ENCODE measurements at places on chromosomes 4 and X.

DNA sequence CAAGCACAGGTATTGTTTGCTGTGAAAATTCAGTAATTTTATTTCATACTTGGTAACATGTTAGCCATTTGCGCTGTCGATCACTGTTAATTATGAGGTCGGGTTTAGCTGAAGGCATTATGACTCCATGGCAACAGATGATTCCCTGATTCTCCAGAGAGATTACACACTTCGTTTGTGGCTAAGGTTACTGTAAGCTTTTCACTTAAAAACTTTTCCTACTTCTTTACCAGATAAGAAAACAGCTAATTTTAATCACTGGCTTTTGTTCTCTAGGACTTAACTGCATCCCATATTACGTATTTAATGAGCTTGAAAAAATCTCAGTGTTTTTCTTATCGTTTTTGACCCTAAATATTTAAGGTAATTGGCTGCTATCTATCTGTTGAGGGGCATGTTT, 2.1 kb downstream of the GSTCD start:
- H3K4me1 ChIP-seq = peaks cover 37% of the 10 kb centered on the region
- H3K27ac ChIP-seq = no peak overlapping the region
- no peaks in the 10 kb centered on the region for H3K27me3 ChIP-seq
- no peak overlapping the region for H3K4me3 ChIP-seq
- no peak for DNase-seq

DNA sequence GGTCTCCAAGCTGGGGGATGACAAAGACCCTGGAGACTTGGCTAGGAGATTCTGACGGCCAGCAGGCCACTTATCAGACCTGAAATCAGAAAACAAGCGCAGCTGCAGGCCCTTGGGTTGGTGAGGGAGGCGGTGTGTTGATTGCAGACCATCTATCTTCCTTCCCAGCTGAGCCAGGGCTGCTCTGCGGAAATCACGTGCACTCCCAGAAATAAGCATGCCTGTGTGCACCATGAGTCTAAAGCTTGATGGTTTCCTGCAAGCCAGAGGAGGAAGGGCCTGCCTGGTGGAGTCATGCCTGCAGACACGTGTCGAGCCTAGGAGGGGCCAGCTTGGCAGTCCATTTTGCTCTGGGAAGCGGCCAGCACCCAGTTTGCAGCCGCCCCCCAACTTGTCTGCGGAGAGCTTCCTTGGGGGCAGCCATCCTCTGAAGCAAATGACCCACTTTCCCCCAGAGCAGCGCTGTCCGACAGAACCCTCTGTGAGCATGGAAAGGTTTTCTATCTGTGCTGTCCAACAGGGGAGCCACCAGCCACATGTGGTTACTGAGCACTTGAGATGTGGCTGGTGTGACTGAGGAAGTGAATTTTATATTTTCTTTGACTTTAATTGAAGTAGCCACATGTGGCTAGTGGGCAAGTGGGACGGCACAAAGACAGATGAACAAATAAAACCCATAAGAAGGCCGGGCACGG, 175.7 kb upstream of the BCOR start:
- H3K4me1 ChIP-seq = peaks cover 3% of the 10 kb centered on the region
- no peaks in the 10 kb centered on the region for H3K27me3 ChIP-seq
- DNase-seq = no peak

DNA sequence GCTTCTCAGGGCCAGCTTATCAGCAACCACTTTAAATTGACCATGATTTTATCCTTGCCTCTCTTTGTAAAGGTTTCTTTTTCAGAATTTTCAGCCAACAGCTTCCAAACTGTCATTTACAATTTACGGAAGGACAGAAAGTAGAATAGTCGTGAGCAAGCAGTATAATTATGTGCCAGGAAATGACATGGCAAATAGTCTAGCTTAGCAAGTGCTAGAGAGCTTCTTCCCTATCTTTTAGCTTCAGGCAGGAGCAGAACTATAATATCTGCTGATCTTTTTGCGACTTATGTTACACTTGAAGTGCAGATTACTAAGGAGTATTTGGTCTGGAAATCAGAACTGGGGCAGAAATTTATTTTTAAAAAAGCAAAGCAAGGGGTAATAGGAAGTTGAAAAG, 123.0 kb upstream of the AP1S2 start:
- no peaks in the 10 kb centered on the region for H3K4me1 ChIP-seq
- no peak overlapping the region for H3K4me3 ChIP-seq
- no peak for DNase-seq
- H3K27ac ChIP-seq = no peak overlapping the region
- no peaks in the 10 kb centered on the region for H3K27me3 ChIP-seq

DNA sequence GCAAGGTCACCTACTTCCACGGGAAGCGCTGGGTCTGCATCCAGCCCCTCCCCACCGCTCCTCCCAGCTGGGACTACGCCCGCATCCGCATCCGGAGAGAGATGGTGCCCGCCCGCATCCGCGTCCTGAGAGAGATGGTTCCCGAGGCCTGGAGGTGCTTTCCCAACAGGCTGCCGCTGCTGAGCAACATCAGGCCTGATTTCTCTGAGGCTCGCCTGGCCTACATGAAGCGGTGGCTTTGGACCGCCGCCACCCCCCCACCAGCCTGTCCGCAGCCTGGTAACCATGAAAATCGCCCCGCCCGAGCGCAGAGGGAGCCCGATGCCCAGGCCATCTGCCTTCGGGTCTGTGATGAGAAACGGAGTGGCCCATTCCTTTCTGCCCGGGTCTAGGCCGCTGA, 18.1 kb downstream of the CLTRN start:
- no peak for DNase-seq
- no peak overlapping the region for H3K27ac ChIP-seq
- no peaks in the 10 kb centered on the region for H3K36me3 ChIP-seq
- peaks cover 7% of the 10 kb centered on the region for H3K27me3 ChIP-seq
- no peaks in the 10 kb centered on the region for H3K4me1 ChIP-seq
- no peak overlapping the region for H3K4me3 ChIP-seq

GRCh38 chr4:1354136-1354982, 7.4 kb downstream of the UVSSA start:
- peaks cover 11% of the 10 kb centered on the region for H3K4me1 ChIP-seq
- no peak for DNase-seq
- no peaks in the 10 kb centered on the region for H3K27me3 ChIP-seq
- peaks cover 8% of the 10 kb centered on the region for H3K36me3 ChIP-seq
- H3K27ac ChIP-seq = no peak overlapping the region

DNA sequence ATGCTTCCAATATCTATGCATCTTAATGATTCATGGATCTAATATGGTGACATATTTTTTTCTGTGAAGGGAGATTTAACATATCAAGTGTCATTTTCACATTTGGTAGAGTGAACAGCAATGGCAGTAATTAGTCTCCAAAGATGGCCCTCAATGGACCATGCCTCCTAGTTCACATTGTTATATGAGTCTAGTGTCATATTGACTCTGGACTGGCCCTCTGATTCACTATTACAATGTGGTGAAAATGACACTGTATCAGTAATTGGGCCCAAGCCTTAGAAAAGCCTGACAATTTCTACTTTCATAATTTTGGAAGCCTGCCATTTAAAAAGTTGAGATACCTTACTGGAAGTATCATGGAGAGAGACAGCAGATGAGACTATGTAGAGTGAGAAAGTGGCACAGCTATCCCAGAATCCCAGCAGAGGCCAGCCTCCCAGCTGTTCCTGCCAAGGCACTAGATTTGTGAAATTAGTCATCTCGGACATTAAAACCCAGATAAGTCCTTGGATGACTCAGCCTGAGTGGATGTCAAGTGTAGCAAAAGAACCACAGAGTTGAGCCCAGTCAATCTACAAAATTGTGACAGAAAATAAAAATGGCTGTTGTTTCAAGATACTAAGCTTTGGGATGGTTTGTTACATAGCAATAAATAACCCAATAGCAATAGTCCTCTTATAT, 68.4 kb downstream of the ARHGEF38 start:
- no peak overlapping the region for H3K27ac ChIP-seq
- no peak overlapping the region for H3K4me3 ChIP-seq
- H3K36me3 ChIP-seq = no peaks in the 10 kb centered on the region

GRCh38 chr4:53376900-53377299, 541 bp upstream of the FIP1L1 start:
- peaks cover 36% of the 10 kb centered on the region for H3K4me1 ChIP-seq
- no peak for DNase-seq
- peak overlapping the region; percentile 96 for H3K27ac ChIP-seq
- no peaks in the 10 kb centered on the region for H3K27me3 ChIP-seq

- no peaks in the 10 kb centered on the region for H3K36me3 ChIP-seq
- no peak overlapping the region for H3K4me3 ChIP-seq
- H3K4me1 ChIP-seq = peaks cover 10% of the 10 kb centered on the region
Measured at GRCh38 chr4:26058537-26058936, 144.5 kb downstream of the SMIM20 start.

- peak overlapping the region; percentile 81 for H3K27ac ChIP-seq
- peaks cover 51% of the 10 kb centered on the region for H3K4me1 ChIP-seq
- H3K36me3 ChIP-seq = no peaks in the 10 kb centered on the region
- no peaks in the 10 kb centered on the region for H3K27me3 ChIP-seq
Measured at GRCh38 chrX:132088864-132089263, 39.0 kb downstream of the FRMD7 start.

GRCh38 chr4:39528061-39528465, 824 bp upstream of the UGDH start:
- no peak for DNase-seq
- H3K27ac ChIP-seq = peak overlapping the region; percentile 95

- H3K27ac ChIP-seq = no peak overlapping the region
- no peaks in the 10 kb centered on the region for H3K36me3 ChIP-seq
- H3K4me1 ChIP-seq = no peaks in the 10 kb centered on the region
- DNase-seq = no peak
Measured at GRCh38 chrX:116009861-116010710, 160.5 kb upstream of the AGTR2 start.

- no peak overlapping the region for H3K4me3 ChIP-seq
- peaks cover 2% of the 10 kb centered on the region for H3K36me3 ChIP-seq
- H3K4me1 ChIP-seq = peaks cover 24% of the 10 kb centered on the region
Measured at GRCh38 chr4:26207631-26208030, 113.2 kb upstream of the RBPJ start.

DNA sequence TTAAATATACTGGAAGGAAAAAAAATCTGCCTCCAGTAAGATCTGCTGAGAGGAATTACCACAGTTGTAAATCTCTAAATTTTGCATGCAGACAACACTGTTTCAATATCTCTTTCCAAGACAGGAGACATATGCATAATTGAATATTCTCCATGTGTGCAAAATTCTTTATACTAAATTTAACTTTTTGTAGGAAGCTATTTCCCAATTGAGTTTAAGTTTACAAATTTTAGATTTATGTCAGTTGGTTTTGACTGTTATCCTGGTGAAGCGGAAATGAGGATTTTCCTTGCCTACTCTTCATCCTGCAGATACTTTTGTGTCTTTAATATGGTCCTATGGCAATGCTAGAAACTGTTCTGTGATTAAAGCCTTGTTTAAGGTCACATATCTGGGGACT, 1352.9 kb downstream of the FSTL5 start:
- no peak overlapping the region for H3K27ac ChIP-seq
- H3K36me3 ChIP-seq = no peaks in the 10 kb centered on the region
- H3K4me3 ChIP-seq = no peak overlapping the region
- no peaks in the 10 kb centered on the region for H3K4me1 ChIP-seq
- no peak for DNase-seq

- no peak for DNase-seq
- H3K27ac ChIP-seq = no peak overlapping the region
- no peak overlapping the region for H3K4me3 ChIP-seq
- H3K36me3 ChIP-seq = peaks cover 3% of the 10 kb centered on the region
- H3K4me1 ChIP-seq = no peaks in the 10 kb centered on the region
- H3K27me3 ChIP-seq = no peaks in the 10 kb centered on the region
Measured at GRCh38 chr4:96342790-96343455, 503.0 kb downstream of the PDHA2 start.

- H3K27ac ChIP-seq = no peak within 1 kb of the TSS
- no peaks in the 10 kb centered on the region for H3K36me3 ChIP-seq
- no peaks in the 10 kb centered on the region for H3K27me3 ChIP-seq
Measured at GRCh38 chr4:100517864-100518341, at the start of gene EMCN. EMCN (minus strand) TSS chr4:100518022; CDS start chr4:100517914, 108 bp downstream.

DNA sequence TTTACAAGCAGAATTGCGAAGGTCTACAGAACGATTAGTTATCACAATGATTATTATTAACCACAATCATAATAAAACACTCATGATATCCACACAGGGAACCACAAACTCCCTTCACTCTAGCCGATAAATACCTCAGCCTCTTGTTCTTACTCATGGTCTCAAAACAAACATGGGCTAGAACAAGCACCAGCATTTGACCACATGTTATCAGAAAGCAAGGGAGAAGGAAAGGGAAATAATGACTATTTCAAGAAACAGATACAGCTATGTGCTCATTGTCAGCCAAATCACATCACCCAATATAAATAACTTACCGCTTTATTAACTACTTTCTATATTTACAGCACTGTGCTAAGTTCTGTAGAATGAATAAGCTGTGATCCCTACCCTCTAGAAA, 663.2 kb upstream of the HTR2C start:
- no peak for DNase-seq
- peaks cover 7% of the 10 kb centered on the region for H3K27me3 ChIP-seq
- no peaks in the 10 kb centered on the region for H3K4me1 ChIP-seq
- H3K4me3 ChIP-seq = no peak overlapping the region
- no peaks in the 10 kb centered on the region for H3K36me3 ChIP-seq

DNA sequence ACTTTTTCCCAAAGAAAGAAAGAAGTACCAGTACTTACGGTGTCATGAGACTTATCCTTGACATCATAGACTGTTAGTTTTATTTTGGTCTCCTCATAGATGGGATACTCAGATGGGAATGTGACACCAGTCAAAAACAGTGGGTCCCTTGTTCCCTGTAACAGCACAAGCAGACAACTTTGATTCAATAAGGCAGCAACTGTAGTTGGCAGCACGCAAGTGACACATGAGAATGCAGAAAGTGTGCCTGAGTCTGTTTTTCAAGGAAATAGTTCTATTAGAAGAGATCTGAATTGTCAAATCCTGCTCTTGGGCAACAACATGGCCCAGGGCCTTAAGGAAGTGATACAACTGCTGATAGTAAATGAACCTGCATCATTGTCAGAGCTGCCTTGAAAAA, 443.2 kb downstream of the INPP4B start:
- DNase-seq = no peak
- peak overlapping the region; percentile 93 for H3K27ac ChIP-seq
- peaks cover 72% of the 10 kb centered on the region for H3K4me1 ChIP-seq
- H3K4me3 ChIP-seq = peak overlapping the region; percentile 67
- H3K27me3 ChIP-seq = no peaks in the 10 kb centered on the region
